Activated B cell treated with CpG ODN at 0.5 μM for 24 hours (primary cell): ENCODE measurements at places on chromosomes 3 and 15.

DNA sequence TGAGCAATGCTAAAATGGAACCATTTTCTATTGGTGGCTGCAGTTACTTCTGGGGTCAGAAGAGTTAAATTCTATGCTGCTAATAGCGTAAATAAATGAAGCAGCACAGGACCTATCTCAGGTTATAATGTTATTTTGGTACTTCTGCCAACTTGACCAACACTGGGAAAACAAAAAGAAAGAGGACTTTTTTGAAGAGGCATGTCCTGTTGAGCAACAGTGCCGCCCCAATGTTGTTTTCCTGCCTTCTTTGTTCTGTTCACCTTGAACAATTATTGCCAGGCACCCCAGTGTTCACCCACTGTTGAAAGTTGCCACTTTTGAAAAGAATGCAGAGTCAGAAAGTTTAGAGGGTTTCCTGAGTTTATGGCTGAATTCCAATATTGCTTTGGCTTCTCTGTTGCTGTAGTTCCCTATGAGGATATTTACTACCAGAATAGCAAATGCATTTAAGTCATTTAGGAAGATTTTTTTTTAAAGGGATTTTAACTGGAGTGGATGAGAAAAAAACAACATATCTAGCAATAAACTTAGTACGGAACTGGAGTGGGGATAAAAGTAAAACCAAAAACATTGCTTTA lies 679.0 kb upstream of the DPPA4 start:
- DNase-seq: no peak

- DNase-seq: no peak
Observed at GRCh38 chr3:177792311-177793030, 595.2 kb upstream of the TBL1XR1 start.

DNA sequence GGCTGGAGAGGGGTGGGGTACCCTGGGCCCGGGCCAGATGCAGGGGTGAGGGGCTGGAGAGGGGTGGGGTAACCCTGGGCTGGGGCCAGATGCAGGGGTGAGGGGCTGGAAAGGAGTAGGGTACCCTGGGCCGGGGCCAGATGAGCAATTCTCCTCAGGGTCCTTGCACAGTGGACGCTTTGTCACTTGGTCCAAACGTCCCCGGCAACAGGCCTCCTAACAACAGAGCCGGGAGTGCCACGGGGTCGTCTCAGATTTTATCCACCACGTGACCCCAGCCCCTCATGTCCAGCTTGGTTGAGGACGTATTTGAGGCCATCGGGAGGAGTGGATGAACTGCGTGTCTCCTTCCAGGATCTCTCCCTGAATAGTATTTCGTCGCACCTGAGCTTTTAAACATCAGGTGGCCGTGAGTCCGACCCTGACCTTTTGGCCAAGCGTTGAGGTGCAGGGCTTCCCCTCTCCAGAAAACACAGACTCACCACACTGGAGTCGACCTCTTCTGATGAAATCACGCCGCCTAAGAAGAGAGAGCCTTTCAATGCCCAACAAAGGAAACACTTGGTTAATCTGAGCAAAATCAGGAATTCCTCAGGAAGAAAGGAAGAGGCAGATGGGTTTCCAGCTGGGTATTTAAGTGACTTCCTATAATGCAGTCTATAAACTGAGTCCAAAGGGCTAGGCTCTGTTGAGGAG lies 12.8 kb upstream of the LRRC15 start:
- DNase-seq: no peak

GRCh38 chr3:58102976-58103451 lies 94.8 kb downstream of the FLNB start:
- no peak for DNase-seq

DNA sequence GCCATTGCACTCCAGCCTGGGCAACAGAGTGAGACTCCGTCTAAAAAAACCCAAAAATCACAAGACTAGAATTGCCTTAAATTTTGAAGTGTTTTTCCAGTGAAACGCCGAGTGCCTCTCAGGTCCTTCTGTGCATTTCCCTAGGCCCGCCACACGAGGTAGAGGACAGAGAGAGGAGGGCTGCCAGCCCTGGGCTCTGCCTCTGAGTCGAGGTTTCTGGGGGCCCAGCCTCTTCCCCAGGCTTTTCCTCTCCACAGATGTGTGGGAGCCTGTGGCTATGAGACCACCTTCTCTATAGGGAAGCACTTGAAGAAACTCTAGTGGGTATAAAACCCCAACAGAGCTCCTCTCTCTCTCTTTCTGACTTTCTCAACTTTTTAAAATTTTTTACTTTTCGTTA lies 10.9 kb upstream of the EHD4 start:
- DNase-seq: no peak

GRCh38 chr15:89168316-89168833 lies 53.0 kb downstream of the RLBP1 start:
- DNase-seq: no peak

- no peak for DNase-seq
Observed at GRCh38 chr3:99641982-99642381, 3.6 kb downstream of the COL8A1 start.

GRCh38 chr3:125054062-125054448 lies 1.7 kb downstream of the HEG1 start:
- DNase-seq: no peak

DNA sequence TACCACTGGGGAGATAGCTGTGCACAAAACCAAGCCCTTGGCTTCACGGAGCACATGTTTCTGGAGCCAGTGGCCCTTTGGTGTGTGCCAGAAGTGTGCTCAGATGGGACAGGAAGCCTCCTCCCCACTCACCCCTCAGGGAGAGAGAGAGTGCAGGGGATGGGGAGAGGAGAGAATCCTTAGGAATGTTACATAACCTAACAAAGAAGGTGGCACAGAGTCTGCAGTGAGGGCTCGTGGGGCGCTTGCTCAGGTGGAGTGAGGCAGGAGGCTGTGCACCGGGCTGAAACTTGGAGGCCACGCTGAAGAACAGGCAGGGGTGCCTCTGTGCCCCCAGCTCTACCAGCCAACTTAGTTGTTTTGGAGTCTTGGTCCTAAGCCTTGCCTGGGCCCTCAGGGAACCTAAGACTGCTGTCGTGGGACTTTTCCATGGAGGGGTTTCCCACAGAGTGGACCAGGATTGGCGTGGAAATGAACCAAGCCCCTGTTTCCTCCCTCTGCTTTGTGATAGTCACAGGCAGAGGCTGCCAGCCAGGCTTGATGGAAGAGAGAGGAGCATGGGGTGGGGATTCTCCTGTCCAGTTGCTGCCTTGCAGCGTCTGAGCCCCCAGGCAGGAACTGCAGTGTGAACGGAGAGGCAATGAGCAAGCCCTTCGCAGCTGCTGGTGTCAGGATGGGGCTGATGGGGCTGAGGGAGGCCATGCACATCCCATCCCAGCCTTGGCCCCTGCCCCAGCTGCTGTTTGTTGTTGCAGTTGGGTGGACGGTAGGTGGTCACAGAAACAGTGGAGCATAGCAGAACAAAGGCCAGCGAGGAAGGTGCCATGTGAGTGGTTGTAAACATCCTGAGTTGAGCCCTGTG lies 32.7 kb downstream of the PDIA5 start:
- no peak for DNase-seq

- DNase-seq: peak; percentile 20
Observed at GRCh38 chr15:38610748-38611147, 46.1 kb upstream of the RASGRP1 start.

GRCh38 chr3:140756240-140757016 lies 78.6 kb downstream of the TRIM42 start:
- DNase-seq: no peak

DNA sequence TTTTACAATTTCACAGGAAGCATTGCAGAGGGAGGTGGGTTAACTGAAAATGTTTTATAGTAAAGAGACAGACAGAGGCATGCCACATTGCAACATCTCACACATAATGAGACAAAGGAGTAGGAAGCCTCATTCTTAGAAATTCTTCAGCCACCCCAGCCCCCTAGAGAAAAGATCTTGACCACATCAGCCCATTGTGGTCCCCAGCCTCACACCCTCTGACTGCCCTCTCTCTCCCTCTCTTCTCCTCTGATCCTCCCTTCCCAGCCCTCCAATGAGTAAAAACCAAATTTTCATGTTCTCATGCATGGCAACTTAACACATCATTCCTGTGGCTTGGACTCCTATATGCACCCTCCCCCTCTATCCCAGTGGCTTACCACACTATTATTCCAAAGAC lies 174.1 kb downstream of the UACA start:
- DNase-seq: no peak

GRCh38 chr3:61960976-61961375 lies 399.6 kb downstream of the PTPRG start:
- no peak for DNase-seq
